ENCODE measurements at places on chromosomes 4 and X. TPM values are rescaled to one million over a fixed set of nuclear protein-coding genes. Genes with fewer than 3 reads are reported as not detected.

- DNase-seq = peak; percentile 22
Observed at GRCh38 chr4:10157478-10158332, 41.1 kb upstream of the WDR1 start.

- DNase-seq = no peak
Observed at GRCh38 chr4:76687746-76688448, 210.0 kb downstream of the SOWAHB start.

- no peak for DNase-seq
Observed at GRCh38 chrX:41708486-41708885, 15.5 kb upstream of the GPR82 start.

NAP1L5 gene
- 0.67 TPM for total RNA-seq

CDKL5 gene
- total RNA-seq = 1.2 TPM

DNA sequence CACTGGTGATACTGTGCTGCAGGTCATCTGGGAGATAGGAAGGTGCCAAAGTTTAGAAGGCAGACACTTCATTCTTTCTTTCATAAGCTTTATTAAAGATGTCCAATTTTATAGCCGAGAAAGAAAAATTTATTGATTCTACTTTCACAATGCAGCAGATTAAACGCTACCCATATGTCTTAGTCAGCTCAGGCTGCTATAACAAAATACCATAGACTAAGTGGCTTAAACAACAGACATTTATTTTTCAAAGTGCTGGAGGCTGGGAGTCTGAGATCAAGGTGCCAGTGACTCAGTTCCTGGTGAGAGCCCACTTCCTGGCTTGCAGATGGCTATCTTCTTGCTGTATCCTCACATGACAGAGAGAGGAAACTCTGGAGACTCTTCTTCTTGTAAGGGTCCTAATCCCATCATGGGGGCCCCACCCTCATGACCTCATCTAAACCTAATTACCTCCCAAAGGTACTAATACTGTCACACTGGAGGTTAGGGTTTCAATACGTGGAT is 33.4 kb upstream of the KLHL34 start:
- DNase-seq = no peak

HMGN5 gene
- 1.5 TPM for total RNA-seq

- no peak for DNase-seq
Observed at GRCh38 chr4:180189666-180190065, 2053.5 kb upstream of the TENM3 start.

- no peak for DNase-seq
Observed at GRCh38 chrX:131617182-131617581, 73.3 kb downstream of the OR13H1 start.

GRCh38 chrX:7285765-7286164 is 137.8 kb upstream of the PUDP start:
- DNase-seq = no peak

F11 gene
- total RNA-seq = not detected

GLOD5 gene
- total RNA-seq = not detected

GRCh38 chrX:30787012-30787411 is 102.0 kb downstream of the TAB3 start:
- DNase-seq = no peak

GRCh38 chr4:184452740-184453139 is 21.6 kb downstream of the IRF2 start:
- no peak for DNase-seq

DNA sequence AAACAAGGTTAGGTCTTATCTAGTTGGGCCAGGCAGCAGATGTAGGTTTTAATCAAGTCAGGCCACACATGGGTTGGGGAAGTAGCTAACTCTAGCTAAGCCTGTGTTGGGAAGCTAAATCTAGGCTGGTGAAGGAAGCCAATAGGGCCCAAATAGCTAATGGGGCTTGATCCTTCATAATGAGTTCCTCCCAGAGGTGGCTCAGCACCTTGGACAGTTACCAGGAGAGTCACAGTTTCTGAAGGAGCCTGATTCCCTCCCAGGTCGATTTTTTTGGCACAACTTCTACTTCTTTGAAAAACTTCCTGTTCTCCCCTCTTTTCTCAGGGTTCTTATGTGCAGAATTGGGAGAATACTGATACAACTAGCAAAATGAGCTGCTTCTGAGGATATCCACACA is 242.5 kb upstream of the PRPS2 start:
- no peak for DNase-seq

GRCh38 chr4:140641789-140642439 is 73.2 kb upstream of the UCP1 start:
- DNase-seq = no peak

DNA sequence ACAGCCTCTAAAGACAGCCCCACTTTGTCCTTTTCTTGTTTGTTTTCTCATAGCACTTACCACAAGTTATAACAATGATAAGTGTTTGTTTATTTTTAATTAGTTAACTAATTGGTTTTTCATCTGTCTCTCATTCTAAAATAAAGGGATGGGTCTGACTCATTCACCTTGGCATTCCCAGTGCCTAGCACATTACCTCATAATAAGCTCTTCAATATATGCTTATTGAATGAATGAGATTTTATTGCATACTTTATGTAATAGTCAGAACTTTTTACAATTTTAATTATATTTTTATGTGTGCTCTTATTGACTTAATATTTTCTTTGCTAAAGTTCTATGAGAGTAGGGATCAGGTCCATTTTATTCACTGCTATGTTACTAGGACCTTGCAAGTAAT is 22.8 kb upstream of the PRKG2 start:
- DNase-seq = no peak

DNA sequence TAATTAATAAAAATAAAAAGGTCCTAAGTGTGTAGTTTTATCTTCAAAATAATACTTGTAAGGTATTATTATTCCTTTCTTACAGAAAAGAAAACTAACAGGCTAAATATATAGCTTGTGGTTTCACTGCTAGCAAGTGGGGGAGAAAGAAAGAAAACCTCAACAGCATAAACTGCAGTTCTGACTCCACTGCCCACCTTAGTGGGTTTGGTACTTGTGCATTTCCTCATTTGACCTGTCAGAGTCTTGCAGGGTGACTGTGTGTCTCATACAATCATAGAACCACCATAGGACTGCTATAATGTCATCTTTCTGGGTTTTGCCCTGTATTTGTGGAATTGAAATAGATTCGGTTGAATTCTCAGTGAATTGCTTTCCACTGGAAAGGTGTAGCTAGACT is 94.7 kb upstream of the PUDP start:
- no peak for DNase-seq

DNA sequence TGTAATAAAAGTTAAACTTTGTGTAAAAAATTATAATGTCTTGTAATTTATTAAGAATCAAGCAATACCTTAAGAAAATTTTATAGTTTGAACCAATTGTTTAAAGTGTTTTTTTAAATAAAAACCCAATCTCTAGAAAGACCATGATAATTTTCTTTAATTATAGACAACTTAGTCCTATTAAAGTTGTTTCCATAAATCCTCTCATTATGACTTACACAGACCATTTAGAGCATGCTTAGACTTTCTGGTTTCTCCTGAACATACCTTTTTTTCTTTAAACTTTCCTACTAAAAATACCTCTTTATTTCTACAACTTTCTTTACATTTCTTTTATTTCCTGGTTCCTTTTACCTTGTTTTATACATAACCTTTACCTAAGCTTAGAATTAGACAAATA is 837.4 kb downstream of the PCDH19 start:
- DNase-seq = no peak

CSN1S1 gene
- total RNA-seq = not detected

DNA sequence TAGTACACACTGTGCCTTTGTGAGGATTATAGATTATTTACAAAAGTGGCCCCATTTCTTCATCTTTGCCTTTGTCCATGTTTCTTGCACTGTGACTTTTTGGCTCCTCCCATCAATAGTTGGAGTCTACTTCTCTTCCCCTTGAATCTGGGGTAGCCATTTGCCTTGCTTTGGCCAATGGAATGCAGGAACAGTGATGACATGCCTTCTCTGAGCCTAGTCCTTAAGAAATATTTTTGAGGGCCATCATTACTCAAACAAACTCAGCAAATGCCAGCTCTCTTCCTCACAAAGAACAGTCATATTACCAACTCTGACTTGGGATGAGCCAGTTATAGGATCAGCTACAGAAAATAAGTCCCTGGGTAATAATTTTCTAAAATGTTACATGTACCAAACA is 189.6 kb downstream of the FRMPD4 start:
- DNase-seq = no peak

DNA sequence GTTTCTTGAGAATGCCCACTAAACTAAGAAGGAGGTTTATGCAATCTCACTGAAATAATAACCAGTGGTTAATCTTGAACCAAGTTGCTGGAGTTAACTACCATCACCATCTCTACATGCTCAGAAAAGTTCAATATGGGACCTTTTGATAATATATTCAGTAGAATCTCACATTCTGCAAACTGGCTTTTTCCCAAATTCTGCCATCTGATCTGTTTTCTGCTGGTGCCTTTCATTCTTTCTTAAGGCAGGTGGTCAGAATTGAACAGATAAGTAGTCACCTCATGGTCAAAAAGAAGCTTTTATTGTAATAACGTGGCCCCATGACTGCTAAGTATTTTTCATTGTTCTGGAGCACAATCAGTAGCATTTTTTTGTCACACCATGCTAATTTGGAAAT is 229.0 kb upstream of the GK2 start:
- no peak for DNase-seq

- no peak for DNase-seq
Observed at GRCh38 chrX:94830717-94831116, 1156.7 kb downstream of the FAM133A start.

DNA sequence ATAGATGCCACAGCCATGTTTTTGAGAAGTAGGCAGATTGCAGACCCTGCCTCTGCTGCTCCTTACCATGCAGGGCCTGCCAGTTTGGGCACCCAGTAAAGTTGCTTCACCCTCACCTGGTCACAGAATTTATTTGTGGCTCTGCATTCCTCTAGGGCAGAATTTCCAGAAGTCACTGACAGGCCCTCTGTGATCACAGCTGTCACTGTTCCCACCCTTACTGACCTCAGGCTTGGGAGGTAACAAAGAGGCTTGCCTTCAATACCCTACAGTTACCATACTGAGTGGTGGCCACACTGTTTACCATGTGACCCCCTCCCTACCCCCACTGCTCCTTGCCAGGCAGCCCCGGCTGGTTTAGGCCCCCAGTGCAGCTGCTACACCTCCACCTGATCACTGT is 375.1 kb downstream of the SH3BGRL start:
- DNase-seq = no peak

NOP14 gene
- total RNA-seq = 32.9 TPM

DNA sequence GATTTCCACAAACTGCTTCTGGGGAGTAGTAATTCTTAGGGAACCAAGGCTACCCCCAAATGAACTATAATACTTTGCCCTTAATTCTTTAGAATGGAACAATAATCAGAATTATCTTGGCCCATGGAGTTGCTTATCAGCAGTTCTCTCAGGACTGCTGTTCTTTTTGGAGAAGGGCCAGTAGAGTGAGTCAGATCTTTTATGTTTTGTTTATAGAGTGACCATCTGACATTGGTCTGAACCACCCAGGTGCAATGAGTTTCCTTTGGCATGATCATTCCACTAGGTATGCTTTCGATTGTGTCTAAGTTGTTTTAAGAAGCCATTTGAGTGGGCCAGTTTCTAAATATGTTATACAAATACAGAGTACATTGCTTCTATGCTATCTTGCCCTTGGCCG is 31.8 kb downstream of the PRRG1 start:
- DNase-seq = peak; percentile 24

WAS gene
- total RNA-seq = 0.82 TPM

- DNase-seq = no peak
Observed at GRCh38 chr4:41880022-41880837, 55.0 kb upstream of the TMEM33 start.

DNA sequence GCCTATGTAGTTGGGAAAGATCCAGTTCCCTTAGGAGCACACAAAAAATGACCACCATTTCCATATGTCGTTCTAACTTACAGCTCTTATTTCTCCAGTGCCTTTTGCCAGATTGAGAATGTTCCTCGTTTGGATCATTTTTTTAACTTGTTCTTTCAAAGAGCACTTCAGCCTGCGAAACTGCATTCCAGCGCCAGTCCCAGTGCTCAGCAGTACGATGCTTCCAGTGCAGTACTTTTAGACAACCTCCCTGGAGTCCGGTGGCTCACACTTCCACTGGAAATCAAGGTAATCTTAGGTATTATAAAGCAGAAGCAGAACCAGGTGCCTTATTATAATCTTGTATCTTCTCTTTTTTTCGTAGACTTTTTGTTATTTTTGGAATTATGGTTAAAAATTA is 42.6 kb upstream of the SLC25A31 start:
- DNase-seq = no peak

DNA sequence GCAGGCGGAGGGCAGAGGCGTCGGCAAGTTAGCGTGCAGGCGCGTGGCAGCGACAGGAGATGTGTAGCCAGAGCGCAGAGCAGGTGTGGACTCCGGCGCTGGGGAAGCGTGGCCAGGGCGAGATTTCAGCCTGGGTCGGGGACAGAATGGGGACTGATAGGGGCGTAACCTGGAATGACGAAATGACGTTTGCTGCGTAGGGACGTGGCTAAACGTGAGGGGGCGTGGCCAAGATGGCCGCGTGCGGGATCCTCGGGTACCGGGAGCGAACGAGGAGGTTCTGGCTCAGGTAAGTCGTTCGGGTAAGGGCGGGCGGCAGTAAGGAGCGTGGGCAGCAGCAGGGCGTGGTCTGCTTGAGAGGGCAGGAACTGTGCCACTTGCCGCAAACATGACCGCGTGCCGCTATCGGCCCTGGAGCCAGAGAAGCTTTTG is 10.9 kb upstream of the CLTRN start:
- no peak for DNase-seq

All from Panc1 (cell line).